ENCODE measurements at places on chromosomes 1 and 21.

GRCh38 chr1:67766141-67766978 lies 66.9 kb downstream of the GNG12 start:
- peak; percentile 64 for DNase-seq

- DNase-seq = no peak
Observed at GRCh38 chr21:28442085-28442484, 550.6 kb downstream of the LTN1 start.

DNA sequence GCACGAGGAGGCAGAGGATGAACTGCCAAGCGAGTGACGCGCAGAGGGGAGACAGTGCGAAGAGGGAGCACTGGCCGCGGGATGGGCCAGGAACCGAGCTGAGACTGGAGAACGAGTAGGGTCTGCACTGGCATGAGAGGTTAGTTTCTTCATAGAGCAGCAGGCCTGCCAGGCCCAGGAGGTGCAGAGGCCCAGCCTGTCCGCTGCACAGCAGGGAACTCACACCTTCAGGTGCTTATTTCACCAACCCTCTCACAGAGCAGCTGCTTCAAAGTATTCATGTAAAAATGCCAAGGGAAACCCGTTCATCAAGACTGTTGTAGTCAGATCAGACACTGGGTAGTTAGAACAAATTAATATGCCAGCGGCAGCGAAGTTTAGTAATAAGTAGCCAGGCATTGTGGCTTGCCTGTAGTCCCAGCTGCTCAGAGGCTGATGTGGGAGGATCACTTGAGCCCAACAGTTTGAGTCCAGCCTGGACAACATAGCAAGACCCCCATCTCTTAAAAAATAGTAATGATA lies 144.5 kb downstream of the SLC45A1 start:
- no peak for DNase-seq

GRCh38 chr1:175449306-175449705 lies 256.7 kb upstream of the KIAA0040 start:
- DNase-seq = no peak

- DNase-seq = no peak
Observed at GRCh38 chr1:26858160-26858559, 4.8 kb upstream of the SFN start.

DNA sequence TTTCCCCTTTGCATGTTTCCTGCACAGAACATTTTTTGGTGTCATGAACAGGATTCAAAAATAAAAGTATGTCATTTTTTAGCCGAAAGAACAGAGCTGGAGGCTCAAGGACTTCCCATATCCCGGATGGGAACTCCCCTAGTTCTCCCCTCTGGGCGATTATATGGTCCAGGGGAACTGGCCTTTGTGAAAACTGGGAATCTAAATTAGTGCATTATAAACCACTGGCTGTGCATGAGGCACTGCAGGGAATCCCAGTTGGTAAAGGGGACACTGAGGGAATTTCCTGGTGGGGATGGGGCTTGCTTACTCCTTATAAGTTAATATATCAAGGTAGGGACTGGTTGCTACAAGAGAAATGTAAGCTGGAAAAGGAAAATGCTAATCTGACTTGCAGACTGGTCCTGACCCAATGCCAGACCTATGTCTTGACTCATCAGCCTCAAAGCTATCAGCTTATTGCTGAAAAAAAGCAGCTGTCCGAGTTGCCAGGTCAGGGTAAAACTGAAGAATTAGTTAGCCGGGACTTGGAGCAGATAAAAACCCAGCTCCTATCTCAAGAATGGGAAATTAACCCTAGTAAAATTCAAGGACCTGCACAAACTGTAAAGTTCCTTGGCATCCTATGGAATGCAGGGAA lies 122.6 kb downstream of the FCRL5 start:
- no peak for DNase-seq

DNA sequence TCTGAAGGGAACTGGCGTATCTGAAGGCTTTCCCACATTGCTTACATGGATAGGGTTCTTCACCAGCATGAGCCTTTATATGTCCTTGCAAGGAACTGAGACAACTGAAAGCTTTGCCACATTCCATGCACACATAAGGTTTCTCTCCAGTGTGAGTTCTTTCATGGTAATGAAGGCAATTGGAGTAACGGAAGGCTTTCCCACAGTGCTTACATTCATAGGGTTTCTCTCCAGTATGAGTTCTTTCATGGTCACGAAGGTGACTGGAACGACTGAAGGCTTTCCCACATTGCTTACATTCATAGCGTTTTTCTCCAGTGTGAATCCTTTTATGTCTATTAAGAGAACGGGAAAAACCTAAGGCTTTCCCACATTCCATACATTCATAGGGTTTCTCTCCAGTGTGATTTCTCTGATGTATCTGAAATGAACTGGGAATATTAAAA lies 15.0 kb downstream of the ZNF124 start:
- DNase-seq = no peak
